ENCODE measurements at places on chromosomes 2 and 18.

- DNase-seq: no peak
Observed at GRCh38 chr2:127348426-127349000, 39.3 kb downstream of the MAP3K2 start.

- DNase-seq: no peak
Observed at GRCh38 chr2:25251422-25252273, 83.3 kb upstream of the POMC start.

DNA sequence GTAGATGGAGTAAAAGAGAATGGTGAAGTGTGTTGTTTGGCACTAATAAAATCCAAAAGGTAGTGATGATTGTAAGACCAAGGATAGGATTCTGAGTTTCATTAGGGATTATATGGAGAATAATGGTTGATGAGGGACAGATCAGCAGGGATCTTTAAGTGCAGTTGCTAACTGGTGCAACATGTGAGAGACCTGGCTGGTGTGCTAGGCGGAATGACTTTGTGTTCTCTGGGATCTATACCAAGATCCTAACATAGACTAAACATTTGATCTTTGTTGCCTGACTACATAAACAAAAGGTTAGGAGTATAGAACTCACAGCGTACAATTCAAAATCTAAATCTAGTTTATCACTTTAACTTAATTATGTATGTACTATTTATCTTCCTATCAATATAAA lies 135.4 kb downstream of the PTRHD1 start:
- no peak for DNase-seq

DNA sequence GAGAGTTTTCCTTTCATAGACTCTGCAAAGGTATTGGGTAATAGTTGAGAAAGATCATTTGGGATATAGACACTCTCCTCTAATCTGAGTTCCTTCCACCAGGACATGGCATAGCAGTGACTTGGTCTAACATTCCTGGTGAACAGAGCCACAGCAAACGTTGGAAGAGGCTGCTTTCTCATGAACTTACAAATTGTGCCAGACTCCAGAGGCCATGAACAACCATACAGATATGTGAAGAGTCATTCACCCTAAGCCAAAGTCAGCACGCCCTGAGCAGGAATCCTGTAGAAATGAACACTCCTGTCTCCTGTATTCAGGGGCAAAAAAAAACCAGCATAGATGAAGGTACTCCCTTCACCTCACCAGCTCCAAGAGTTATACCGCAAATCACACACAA lies 152.8 kb downstream of the TMEM18 start:
- no peak for DNase-seq

- no peak for DNase-seq
Observed at GRCh38 chr2:10258326-10258725, 44.4 kb upstream of the HPCAL1 start.
